ENCODE measurements at places on chromosomes 5 and 9. TPM values are rescaled to one million over a fixed set of nuclear protein-coding genes. Genes with fewer than 3 reads are reported as not detected.

- no peak for DNase-seq
These were observed 143.5 kb downstream of the NFIB start for GRCh38 chr9:14170392-14170931.

GRCh38 chr5:174736777-174737176, 12.4 kb downstream of the MSX2 start:
- DNase-seq: no peak

GRCh38 chr5:54087436-54087835, 222.9 kb downstream of the ARL15 start:
- DNase-seq: no peak

DNA sequence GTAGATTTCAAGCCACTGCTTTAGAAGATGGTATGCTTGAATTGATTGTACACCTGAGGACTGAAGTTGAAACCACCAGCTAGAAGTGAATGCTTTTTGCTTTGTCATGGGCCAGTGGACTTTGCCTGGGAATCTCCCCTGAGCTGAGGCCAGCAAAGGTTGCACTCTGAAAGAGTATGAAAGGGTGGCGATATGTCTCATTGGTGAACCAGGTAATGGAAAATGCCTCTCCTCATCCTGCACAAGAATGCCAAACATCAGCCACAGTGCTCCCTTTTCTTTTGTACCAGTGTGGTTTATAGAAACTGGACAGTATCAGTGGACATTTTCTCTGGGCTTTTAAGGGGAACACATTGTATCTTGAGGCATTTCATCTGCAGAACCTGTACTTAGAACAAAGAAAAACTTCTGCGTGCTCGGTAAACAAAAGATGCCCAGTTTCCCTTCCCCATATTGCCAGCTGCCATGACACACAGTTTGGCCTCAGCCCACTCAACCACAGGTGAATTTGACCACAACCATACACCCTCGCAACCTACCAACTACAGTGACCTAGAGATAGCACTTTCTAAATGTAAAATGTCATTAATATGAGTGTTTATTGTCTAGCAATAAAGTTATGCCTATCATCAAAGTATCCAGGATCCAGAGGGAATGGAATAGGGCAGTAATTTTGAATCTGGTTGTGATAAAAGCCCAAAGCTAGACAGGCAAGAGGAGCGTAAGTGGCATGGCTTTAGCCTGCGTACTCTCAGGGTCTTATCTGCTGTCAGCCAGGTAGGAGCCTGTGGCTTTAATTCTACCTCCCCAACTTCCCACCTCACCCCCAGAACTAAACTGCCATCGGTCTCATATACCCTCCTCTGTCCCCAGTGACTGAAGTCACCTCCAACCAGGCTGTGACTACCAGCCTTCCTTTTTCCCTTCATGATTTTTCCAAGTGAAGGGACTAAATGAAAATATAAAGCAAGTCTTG, 79.5 kb upstream of the LHFPL2 start:
- DNase-seq: no peak

DNA sequence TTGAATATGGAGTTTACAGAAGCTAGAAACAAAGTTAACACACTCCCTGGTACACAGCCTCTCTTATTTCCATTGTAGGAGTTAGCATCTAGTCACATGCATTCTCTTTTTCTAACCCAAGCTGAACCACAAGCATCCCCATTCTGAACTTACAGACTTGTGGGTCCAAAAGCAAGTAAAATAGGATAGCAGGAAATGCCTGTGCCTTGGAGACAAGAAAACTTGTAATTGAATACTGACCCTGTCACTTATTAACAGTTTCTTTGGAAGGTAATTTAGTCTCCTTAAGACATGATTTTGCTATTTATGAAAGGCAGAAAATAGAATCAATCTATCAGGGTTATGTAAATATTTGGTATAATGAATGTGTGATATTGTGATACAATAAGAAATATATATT, 353.6 kb downstream of the TLE4 start:
- DNase-seq: no peak

PPP1R26 gene
- total RNA-seq: 8.9 TPM

ZFP2 gene
- 5.8 TPM for total RNA-seq
